H1 (cell line): ENCODE measurements at places on chromosomes 2 and 18.

DNA sequence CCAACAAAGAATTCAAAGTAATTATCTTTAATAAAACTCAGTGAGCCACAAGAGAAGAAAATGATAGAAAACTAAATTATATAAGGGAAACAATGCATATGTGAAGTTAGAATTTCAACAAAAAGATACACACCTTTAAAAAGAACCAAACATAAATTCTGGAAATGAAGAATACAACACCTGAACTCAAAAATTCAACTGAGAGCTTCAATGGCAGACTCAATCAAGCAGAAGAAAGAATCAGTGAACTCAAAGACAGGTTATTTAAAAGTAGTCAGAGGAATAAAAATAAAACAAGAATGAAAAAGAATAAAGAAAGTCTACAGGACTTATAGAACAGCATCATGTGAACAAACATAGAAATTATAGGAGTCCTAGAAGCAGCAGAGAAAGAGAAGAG lies 73.4 kb downstream of the L3MBTL4 start:
- DNase-seq = no peak

GRCh38 chr18:8793445-8794155 lies 88.2 kb downstream of the MTCL1 start:
- no peak for DNase-seq

GRCh38 chr2:27086724-27087593 lies at the start of gene KHK:
TSS of gene KHK (plus strand) at chr2:27086772. CDS start at chr2:27087260, 488 bp downstream.
- no peak for DNase-seq

DNA sequence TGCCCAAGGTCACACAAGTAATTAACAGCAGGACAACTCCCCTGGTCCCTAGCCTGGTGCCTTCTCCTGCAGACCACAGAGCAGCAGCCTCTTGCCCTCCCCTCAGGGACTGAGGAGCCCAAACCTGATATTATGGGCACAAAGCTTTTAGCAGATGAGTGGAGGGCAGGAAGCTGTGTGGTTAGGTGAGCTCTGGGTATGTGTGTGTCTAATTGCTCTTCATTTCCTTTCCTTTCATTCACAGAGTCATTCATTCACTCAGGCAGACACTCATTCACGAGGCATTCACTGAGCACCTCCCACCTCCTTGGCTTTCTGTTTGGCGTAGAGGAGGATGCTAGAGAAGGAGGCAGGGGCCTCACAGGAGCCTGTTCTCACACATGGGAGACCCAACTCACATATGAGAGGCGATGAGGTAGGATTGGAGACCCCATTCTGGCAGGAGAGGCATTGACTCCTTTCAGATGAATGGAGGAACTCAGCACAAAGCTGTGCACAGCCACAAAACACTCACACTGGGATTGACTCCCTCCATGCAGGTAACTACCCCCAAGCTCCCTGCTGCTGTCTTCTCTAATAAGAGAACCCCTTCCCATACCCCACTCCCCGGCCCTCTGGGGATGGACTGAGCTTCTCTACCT lies 306.8 kb upstream of the SKOR2 start:
- DNase-seq = peak; percentile 42

GRCh38 chr2:214310319-214310718 lies 100.5 kb upstream of the VWC2L start:
- DNase-seq = no peak

DNA sequence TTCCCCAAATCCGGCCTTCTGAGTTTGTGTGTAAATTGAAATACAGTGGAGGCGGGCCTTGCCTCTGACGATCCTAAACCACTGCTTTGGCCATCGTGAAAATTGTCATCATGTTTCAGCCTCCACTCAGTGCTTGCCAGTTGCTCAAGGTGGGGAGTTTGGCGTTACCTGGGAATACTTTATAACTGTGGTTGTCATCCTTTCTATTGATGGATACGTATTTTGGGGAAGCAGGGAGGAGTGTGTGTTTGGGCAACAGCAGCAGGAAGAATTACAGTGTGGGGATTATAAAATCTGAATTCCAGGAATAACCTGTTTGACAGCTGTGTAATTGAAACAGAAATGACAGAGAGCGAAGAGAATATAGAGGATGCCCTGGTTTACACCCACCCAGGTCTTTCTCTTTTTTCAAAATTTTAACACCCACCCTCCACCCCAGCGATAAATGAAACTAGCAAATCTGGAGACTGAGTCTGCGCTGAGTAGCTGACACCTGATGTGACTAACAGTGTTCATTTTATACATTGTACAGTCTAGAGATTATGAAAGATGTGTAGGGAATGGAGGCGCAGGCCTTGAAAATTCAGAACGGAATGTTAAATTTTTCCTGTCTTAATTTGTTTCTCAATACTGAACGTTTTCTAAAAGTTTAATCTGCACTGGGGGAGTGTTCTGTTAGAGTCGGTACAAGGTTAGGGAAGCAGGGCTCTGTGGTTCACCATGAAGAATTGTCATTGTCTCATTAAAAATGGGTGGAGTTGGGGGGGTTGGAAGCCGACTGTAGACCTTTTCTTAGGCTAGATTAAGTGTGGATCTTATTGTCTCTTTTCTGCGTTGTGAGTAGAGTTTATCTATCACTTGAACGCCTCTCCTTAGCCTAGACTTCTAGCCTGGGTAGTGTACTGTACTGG lies 1.6 kb downstream of the MAP4K4 start:
- no peak for DNase-seq

GRCh38 chr2:129091620-129092019 lies 773.0 kb upstream of the HS6ST1 start:
- no peak for DNase-seq

- DNase-seq = no peak
Observed at GRCh38 chr2:144267239-144267638, 252.7 kb downstream of the ZEB2 start.

DNA sequence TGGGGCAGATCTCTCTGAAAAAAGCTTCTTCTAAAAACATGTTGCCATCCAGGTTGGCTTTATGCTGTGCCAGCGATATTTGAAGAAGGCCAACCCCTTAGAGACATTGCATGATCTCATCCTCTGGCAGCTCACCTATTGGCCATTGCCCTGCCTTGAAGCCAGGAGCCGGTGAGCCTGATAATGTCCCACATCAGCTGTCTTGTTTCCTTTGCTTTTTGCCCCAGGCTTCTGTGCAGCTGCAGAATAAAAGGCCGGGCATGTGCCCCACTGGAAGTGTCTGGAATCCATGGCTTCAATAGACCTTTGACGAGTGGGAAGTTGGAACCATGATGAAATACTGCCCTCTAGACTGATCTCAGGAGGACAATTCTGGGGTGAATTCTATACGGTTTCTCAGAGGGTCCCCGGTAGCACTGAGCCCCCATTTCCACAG lies 523.5 kb upstream of the ZEB2 start:
- no peak for DNase-seq

DNA sequence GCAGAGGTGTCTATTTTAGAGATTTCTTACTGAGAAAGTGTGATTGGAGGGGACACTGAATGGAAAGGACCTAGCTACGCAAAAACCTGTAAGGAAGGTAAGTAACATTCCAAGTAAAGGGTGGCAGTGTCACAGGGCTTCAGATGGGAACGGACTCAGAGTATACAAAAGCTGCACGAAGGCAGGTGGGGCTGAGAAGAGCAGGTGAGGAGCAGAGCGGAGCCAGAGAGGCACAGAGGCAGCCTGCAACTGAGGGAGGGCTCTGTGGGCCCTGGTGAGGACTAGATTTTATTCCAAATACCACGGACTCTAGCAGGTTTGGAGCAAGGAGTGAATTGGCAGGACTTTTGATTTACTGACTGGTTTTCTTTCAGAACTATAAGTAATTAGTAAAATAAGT lies 331.3 kb upstream of the PKDCC start:
- no peak for DNase-seq
